ENCODE measurements at places on chromosomes 4 and X.

DNA sequence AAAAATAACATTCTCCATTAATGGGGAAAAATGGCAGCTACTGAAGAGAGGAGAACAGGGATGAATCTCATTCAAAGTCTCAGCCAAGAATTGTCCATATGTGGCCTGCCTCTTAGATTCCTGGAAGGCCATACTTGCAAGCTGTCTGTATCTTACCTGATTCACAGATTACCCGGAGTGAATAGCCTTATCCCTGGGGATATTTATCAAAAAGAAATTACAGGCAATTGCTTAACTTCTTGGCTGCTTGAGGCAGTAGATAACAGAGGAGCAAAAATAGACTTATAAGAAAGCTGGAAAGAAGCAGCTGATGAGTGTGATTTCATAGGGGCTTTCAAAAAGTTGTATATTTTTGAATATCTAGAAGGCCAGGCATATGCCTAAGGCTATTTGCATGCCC, 68.8 kb upstream of the PPP1R2C start:
- DNase-seq, result no peak

DNA sequence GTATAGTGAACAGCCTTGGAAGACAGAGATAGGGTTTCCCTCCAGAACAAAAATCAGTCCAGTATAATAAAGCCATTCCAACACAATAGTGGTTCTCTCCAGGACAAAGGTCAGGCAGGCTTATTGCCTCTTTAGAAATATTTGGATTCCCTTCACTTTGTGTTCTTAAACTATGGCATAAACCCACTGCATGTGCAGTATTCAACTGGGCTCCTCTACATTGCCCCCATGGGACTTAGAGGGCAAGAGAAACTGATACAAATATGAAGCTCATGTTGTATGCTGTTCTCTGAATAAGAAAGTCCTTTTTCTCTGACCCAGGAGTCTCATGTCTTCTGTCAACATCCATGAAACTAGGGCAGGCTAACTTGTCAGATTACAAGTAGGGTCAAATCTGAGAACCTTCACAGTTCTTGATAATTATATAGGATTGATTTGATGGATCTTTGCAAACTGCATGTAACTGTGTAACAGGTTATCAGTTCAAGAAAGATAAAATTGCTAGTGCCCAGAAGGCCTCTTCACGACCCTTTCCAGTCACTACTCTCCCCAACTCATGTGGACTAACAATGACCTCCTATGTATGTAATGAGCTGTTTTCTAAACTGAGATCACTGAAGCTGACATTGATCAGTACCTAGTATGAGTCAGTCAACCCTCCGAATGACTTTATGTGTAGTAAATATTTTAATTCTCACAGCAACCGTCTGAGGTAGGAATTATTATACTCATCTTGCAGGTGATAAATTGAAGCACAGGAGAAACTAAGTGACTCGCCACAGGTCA, 31.9 kb upstream of the FAM9C start:
- DNase-seq, result no peak

DNA sequence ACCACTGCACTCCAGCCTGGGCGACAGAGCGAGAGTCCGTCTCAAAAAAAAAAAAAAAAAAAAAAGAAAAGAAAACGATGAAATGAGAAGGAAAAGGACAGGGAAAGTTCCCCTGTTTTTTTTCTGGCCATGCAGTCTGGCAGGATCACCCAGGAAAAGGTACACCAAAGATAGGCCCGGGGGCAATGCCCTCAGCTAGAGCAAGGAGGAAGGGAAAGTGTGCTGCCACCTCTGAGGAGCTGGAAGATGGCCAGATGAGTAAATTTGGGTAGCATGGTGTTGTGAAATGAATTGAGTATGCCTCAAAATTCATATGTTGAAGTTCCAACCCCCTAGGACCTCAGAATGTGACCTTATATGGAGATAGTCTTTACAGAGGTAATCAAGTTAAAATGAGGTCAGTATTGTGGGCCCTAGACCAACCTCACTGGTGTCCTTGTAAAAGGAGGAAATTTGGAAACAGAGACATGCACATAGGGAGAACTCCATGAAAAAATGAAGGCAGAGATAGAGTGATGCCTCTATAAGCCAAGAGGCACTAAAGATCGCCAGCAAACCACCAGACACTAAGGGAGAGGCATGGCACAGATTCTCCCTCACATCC, 28.9 kb downstream of the MAOB start:
- no peak for DNase-seq

DNA sequence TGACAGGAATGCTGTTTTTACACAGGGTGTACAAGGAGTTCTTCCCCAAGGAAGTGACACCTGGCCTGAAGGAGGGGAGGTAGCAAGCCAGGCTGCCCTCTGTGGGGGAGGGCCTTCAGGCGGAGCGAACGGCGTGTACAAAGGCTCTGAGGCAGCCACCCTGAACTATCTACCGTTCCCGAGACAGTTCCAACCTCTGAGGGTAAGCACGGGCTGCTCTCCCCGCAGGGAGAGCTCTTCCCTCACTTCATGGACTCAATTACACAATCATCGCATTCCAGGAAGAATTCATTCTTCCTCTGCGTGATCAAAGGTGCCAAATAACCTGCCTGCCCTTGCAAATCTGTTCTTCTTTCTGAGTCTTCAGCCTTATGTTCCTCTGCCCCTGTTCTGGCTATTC, 4.8 kb downstream of the ELK1 start:
- no peak for DNase-seq

DNA sequence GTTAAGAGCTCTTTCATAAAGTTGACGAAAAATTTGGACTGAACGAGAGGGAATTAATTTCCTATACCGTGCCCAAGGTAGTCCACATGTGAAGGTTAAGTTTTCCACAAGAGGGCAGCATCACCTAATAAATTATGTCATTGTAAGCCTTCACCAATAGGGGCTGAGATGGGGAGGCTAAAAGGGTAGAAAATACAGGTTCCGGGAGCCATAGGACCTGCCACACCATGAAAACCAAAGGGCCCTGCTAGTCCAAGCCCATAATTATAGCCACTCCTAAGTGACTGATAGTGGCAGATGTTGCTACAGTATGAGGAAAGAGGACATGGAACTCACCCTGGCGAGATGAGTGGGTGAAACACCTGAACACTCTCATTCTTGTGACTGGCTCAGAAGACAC, 122.2 kb downstream of the SHROOM4 start:
- DNase-seq, result no peak

DNA sequence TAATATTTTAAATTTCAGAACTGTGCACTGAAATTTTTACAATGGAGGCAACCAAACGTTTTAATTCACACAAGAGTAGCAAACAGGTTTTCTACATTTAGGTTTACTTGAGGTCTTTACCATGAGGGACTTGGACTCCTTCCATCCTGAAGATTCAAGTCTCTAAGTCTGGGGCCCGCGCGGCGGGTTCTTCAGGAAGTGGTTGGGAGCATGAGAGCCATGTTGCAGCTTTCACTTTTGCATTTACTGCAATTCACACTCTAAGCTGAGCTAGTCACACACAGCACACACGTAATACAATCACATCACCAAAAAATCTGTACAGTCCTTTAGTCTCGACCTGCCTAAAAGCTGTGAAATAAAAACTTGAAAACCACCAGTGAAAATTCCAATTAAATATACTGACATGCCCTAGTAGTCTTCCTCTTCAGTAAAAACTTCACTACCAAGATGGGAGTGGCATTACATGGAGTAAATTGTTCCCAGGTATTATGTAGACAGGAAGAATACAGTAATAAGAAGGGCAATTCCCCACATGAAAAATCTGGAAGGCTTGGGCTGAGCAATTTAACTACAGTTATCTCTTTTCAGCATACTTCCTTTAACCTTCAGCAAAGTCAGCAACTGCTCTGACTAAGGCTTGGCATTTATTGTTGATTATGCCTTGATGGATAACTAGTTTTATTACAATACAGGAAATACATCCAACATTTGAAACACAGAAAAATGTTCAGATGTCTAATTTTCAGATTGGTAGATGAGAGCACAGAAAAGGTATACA, 571.1 kb upstream of the DIPK2B start:
- DNase-seq, result peak; percentile 62

- DNase-seq, result no peak
Observed at GRCh38 chr4:123230061-123230460, 166.5 kb upstream of the SPRY1 start.

DNA sequence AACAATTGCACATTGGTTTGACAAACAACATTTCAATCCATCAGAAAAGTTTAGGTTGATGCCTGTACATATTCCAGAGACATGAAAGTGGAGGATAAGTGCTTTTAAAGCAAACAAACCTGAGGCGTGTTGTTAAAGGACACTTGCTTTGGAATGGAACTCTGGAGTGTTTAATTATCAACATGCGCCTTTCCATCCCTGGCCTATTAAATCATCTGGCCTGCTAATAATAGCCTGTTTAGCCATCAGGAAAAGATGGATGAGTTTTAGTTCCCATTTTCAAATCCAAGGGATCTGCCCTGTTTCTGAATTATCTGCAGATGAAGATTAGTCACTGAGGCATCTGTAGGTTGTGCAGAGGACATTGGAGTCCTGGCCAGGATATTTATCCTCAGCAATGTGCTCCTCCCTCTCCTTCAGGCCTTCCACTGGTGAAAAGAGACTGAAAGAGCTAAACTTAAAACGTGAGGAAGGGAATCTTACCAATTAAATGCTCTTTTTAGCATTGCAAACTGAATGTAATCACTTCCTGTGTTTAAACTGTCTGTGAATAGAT, 388.9 kb downstream of the PPARGC1A start:
- DNase-seq, result no peak

DNA sequence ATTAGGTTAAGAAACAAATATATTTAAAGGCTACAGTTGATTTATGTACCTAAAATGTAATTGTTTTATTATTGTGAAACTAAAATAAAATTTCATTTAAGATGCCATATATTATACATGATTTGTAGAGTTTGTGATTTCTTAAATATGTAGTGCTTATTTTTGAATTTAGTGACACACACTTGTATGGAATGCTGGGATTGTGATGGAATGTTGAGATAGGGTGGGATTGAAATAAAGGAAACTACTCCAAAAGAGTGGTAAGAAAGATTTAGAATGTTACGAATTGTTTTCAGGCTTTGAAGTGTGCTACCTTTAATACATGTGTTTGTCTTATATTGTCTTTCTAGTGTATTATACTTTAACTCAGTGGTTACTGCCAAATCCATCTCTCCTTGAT, 330.3 kb upstream of the PITX2 start:
- no peak for DNase-seq

DNA sequence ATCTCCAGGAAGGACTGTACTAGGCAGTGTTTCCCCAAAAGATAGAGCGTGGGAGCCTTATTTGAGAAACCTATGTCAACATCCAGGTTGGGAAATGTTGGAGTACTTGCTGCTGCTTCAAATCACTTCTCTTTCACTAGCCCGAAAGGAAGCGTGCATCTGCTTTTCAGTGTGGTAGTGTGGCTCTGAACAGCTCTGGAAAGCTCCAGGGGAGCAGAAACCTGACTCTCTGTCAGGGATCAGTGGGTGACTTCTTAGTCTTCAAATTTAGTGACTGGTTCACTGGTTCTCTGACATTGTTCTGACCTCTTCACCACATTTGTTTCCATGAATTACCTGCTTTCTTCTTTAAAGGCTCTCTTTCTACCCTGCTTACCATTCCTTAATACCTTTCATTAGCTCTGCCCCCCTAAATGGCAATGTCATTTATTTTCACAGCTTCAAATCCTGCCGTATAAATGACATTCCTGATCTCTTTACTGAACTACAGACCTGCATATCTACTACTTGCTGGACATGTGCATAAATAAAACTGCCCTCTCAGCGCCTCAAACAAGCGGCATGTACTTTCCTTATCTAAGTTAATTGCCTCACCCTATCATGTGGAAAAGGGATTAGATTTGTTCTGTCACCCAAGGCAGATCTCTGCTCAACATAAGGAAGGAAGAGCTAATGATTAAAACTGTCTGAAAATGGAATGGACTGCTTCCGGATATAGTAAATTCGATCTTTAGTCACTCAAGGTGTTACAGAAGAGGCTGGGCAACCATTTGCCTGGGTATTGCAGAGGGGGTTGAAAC, 37.0 kb downstream of the DLG3 start:
- DNase-seq, result no peak

- no peak for DNase-seq
Observed at GRCh38 chr4:182738283-182739047, 178.7 kb downstream of the DCTD start.

DNA sequence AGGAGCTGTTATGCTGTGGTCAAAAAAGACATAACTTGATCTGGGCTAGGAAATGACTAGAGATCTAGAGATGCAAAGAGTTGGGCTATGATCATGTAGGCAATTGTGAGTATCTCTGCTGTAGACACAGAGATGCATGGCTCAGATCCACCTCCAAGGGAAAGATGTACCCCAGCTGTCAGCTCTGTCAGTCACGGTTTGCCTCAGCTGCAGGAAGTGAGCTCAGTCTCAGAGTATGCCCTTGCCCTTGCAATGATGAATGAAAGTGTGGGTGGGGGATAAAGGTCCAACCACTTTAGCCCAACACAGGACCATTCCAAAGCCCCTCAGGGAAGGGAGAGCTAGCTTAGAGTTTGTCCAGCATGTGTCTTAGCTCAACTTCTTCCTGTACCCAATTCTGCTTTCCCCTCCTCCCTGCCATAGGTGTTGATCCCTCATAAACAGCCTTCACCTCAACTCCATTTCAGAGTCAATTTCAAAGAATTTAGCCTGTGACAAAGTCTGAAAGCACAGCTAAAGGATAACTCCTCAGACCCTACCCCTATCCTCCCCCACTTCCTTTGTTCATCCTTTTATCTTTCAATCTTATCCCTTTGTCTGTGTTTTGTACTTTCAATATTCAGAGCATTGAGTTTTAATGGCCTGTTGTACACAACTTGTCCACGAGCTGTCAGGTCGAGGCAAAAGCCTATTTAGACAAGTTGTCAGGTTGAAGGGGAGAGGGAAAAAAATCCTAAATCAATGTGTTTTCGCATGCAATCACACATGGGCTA, 90.6 kb downstream of the MID1IP1 start:
- DNase-seq, result no peak

GRCh38 chr4:4424499-4425115, 37.7 kb downstream of the NSG1 start:
- DNase-seq, result no peak

DNA sequence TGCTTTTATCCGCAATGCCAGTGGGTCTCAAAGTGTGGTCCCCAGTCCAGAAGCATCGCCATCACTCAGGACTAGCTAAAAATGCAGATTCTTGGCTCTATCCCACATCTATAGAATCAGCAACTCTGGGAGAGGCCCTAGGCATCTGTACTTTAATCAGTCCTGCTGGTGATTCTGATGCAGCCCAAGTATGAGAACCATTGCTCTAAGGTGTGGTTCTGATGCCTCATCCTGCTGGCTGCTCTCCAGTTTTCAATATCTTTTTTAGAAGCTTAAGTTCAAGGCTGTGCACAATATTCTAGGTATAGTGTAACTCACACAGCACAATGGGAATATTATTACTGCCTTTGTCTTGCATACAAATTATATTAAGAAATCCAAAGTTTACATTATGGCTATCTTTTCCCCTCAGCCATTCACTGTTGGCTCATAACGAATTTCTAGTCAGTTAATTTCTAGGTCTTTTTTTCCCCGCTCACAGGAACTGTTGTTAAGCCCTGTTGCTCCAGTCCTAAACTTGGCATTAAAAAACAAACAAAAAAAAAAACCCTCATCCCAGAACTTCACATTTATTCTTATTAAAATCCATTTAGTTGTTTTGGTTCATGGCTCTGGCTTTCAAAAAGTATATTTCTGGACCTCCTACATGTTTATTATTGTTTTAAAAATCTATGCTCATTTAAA, 109.1 kb downstream of the PHEX start:
- DNase-seq, result no peak
